ENCODE measurements at places on chromosomes 6 and 20.

DNA sequence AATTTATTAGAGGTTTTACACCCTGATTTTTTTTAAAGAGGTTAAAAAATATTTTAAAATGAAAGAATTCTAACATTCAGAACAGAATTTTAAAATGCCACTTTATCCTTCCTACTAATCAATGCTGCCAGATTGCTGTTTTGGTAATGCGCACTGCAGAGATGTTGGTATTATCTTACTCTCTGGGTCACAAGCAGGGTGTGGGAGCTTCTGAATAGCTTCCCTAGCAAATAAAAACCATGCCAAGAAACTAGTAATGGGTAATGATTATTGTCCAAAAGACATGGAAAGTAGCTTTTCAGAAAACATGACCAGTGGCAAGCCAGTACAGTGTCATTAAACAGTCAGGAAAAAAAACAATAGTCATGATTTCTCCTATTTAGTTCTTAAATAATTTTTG, 205.4 kb downstream of the TPBG start:
- DNase-seq = no peak

GRCh38 chr20:50245498-50246366, 55.1 kb downstream of the CEBPB start:
- DNase-seq = no peak

- no peak for DNase-seq
Measured at GRCh38 chr6:156525541-156525940, 251.6 kb upstream of the ARID1B start.

GRCh38 chr6:51778666-51779065, 308.7 kb downstream of the PKHD1 start:
- no peak for DNase-seq

DNA sequence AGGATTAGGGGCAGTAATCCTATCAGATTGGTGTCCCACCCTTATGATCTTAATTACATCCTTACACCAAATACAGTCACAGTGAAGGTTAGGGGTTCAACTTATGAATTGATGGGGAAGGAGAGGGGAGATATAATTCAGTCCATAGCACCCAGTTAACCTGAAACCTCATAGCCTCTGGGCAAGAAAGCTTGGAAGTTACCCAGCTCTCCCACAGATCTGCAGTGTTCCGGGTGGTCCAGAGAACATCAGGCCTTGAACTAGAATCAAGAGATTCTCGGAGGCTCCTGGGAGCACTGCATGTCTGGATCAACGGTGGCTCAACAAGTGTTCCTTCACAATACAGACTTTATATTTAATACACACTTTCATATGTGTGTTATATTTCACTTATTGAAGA, 392.6 kb upstream of the MARCKS start:
- DNase-seq = no peak

- no peak for DNase-seq
Measured at GRCh38 chr6:148273962-148274752, 68.5 kb upstream of the SASH1 start.

- no peak for DNase-seq
Measured at GRCh38 chr6:157753291-157753690, 69.8 kb upstream of the SNX9 start.

GRCh38 chr6:90818163-90818562, 231.3 kb upstream of the MAP3K7 start:
- no peak for DNase-seq

DNA sequence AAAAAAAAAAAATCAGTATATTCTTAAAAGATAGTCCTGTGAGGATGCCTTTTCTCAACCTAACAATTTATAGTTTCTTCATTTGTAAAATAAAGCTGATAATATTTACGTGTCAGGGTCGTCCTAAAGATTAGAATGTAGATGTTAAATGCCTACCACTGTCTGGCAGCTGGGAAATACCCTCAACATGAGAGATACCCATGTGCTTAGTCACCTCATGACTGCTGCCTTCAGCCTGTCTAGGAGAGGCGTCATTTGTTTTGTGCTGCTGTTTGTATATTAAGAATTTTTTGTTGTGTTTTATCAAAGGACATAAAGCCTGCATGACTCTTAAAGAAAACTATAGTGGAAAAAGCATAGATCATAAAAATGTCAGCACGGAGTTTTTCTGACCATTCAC, 9.5 kb downstream of the FAM120B start:
- no peak for DNase-seq

- DNase-seq = no peak
Measured at GRCh38 chr20:34058831-34059230, 53.2 kb downstream of the EIF2S2 start.

- no peak for DNase-seq
Measured at GRCh38 chr20:37822141-37822601, 80.8 kb upstream of the VSTM2L start.

DNA sequence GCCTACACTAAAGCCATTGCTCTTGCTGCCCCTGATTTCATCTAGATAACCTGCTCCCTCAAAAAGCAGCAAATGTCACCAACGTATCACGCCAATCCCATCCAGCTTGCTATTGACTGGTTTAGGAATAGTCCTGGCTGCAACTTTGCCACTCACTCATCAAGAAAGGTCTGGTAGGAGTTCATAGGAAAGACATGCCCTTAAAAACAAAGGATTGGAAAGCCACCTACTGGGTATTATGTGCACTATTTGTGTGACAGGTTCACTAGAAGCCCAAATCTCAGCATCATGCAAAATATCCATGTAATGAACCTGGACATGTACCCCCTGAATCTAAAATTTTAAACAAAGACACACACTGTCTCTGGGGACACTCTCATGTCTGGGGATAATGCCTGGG, 170.4 kb upstream of the COL21A1 start:
- DNase-seq = no peak

GRCh38 chr6:33840048-33840926, 36.5 kb upstream of the MLN start:
- DNase-seq = no peak

DNA sequence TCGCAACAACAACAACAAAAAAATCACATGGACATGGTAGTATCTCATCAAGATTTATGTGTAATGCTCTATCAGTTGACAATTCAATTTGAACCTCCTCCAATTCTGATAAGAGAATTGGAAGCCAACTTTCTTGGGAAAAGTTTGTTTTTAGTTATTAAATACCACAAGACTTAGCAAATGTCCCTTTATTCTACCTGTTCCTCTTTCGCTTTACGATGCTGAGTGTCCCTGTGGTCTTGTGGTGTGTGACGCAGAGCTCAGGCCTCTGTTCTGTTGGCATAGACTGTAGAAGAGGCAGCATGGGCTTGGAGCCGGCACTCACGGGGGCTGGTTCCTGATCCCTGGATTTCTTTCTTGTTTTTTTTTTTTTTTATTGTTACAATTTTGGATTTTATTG, 76.7 kb downstream of the PSMB1 start:
- DNase-seq = no peak

DNA sequence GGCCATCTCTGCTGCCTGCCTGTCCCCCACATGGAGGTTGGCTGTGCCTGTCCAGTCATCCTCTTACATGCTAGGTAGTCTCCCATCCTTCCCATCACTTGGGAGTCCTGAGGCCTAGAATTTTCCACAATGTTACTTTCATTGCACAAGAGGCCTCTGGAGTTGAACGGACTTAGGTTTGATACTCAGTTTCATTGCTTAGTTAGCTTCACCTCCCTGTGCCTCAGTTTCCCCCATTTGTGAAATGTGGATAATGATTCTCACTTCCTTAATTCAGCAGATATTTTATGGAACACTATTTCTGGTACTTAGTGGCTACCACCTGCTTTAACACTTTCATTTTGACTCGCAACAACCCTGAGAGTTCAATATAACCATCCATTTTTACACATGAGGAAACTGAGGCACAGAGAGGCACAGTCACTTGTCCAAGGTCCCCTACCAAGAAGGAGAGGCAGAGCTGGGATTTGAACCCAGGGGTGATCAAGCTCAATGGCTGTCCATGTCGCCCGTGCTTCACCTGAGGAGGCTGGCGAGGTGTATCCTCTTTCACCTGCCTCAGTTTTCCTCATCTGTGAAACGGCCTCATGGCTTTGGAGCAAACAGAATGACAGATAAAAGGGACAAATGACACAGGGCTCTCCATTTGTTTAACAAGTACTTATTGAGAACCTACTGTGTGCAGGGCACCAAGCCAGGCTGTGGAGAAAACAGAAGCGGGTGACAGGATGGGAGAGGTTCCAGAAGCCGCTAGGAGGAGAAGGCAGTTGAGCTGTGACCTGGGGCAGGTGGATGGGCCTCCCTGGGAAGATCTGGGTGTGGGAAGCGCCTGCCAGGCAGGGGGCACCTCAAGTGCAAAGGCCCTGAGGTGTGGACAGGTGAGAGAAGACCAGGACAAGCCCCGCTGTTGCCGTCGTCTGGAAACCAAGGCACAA, 154.3 kb upstream of the PTPN1 start:
- DNase-seq = no peak

DNA sequence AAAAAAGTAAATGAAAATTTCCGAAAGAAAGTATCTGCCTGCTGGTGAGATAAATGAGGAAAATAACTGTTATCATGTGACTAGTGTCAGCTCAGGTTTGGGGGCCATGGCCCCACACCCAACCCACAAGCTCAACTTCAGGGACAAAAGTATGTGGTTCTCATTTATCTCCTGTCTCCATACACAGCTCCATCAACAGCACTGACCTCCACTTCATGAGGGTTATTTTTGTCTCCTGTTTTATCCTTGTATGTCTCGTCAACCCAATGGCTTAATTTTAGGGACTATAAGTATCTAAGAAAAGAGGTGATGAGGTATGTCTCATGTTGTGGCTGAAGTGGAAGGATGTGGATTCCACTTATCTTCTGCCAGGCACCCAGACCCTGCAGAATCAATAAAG, 271.6 kb upstream of the RIN2 start:
- DNase-seq = no peak

DNA sequence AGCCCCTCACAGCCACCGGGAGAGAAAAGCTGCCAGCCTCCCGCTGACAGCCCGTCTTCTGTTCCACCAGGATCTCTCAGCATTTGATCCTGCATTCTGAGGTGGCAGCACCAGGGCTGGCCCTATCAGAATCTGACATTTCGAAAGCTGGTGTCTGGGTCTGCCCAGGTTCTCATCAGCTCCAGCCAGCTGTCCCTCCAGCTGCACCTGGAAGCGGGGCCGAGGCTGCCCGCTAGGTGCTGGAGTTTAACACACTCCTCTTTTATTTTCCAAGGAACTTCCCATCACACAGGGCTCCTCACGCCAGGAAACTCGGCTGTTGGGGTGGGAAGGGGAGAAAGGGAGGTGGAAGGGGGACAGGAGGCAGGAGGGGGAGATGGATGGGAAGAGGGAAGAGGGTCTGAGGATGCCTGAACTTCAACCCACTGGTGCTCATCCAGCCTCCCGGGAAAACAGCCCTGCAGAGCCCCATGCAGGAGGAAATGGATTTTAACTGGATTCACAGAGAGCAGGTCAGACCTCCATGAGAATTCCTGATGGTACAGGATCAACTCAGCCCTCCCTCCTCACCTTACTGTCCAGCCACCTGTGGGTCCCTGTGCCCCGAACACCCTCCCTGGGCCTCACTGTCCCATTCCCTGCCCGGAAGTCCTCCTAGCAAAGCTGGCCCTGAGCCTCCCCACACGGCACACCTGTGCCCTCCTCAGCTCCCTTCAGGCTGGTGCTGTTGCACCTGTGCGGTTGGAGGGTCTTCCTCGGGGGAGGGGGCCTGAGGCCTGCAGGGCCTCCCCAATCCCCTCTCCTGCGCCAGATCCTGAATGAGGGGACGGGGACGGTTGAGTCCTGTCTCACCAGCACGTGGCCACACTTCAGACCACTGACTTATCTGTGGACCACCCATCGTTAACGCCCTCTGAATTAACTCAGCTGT, 3.9 kb upstream of the LSM14B start:
- DNase-seq = no peak

DNA sequence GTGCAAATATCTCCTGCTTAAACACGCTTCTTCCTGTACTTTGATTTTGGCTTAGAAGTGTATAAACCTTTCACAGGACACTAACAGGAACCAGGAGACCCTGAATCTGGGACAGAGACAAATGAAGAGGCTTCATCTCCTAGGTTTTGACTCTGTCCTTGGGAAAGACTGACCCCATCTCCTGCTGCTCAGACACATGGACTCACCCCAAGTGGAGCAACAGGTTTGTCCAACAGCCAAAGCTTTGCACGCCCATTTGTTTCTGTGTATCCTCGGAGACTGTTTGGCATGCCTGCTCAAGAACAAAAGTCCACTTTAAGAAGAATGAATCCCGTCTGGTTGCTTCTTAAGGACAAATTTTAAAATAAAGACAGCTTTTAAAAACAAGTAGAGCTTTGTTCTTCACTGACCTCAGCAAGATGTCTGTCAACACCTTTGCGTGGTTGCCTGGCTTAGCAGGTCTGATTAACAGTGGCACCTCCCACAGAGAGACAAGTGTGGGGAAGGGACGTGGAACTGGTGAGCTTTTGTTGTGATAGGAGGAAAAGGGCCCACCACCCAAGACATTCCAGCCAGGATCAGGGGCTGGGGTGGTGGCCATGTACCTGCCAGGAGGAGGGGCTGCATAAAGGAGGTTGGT, 202.6 kb downstream of the SOD2 start:
- DNase-seq = no peak

DNA sequence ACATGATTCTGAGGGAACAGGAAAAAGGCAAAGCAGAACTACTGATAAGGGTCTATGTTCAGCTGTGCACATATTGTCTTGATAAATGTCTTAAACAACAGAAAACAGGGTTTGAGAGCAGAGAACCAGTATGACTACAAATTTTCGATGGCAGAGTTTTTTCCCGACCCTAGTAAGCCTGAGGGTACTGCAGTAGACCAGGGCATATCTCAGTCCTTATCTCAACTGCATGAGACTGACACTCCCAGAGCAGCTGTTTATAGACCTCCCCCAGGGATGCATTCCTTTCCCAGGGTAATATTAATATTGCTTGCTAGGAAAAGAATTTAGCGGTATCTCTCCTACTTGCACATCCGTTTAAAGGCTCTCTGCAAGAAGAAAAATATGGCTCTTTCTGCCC, 1176.8 kb upstream of the ADGRB3 start:
- no peak for DNase-seq

DNA sequence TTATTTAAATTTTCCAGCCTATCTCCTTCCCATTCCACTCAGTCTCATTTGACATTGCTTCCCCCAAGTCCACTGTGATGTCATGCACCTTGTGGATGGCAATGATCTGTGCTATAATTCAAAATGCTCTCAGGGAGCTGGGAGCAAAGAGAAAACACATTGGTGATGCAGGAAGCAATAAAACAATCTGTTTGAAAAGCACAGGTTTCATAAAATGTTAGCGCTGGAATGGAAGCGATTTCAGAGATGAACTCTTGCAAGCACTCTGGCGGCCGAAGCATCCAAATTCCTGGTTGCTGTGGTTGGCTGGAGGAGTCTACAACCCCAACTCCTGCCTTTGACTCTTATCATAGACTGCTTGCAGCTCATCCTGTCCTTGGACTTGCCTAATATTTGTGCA, 167.0 kb downstream of the GMPR start:
- no peak for DNase-seq
